ENCODE measurements at places on chromosomes 11 and 22.

- DNase-seq, result no peak
Measured at GRCh38 chr22:41038732-41039131, 53.7 kb upstream of the EP300 start.

DNA sequence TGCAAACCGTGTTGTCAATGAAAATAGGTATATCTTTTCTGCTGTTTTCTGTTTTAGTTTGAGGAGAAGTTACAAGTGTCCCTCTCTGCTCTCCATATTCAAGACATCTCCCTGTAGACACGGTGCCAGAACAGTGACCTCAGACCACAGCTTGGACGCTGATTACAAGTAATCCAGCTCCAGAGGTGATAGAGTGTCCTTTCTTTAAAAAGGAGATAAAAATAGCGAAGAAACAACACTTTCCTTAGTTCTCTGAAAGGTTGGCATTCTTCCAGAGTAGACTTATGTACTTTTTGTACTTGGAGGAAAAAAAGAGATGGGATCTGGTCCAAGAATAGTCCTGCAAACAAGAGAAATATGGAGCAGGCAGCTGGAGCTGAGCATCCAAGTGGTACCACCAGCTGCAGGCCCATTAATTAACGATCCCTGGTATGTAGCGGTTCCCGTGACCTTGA lies 43.0 kb upstream of the WT1 start:
- DNase-seq, result no peak

DNA sequence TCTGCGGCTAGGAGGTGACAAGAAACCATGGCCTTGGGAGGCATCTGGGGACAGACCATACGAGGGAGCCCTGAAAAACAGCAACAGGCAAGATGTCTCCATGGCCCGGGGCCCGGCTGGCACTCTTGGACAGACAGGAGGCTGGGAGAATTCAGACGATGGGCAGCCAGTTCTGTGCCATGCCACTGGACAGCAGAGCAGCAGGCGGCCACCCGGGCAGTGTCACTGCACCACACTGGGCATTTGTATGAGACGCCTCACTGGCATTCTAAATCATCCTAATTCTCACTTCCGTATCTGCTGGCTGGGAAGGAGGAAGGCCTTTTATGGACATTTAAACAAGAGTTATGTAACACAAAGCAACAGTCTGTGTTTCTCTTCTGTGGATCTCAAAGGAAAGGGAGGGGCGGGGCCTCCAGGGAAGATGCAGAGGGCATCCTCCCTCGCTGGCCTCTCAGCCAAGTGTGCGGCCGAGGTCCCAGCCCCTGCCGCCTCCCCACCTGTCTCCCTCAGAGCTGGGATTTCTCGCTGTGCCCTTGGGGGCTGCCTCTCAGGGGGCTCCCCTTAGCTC lies 350.3 kb downstream of the SHANK2 start:
- no peak for DNase-seq

DNA sequence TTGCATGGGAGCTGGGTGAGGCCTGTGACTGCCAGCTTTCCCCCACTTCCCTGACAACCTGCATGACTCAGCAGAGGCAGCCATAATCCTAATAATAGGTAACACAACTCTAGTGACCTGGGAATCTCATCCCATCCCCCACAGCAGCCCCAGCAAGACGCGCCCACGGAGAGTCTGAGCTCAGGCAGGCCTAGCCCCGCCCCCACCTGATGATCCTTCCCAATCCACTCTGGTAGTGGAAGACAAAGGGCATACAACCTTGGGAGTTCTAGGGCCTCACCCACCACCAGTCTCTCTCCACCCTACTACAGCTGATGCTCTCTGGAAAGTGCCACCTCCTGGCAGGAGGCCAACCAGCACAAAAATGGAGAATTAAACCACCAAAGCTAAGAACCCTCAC lies 60.3 kb downstream of the CWF19L2 start:
- DNase-seq, result peak; percentile 39

GRCh38 chr11:121890377-121890776 lies 225.6 kb downstream of the BLID start:
- no peak for DNase-seq

DNA sequence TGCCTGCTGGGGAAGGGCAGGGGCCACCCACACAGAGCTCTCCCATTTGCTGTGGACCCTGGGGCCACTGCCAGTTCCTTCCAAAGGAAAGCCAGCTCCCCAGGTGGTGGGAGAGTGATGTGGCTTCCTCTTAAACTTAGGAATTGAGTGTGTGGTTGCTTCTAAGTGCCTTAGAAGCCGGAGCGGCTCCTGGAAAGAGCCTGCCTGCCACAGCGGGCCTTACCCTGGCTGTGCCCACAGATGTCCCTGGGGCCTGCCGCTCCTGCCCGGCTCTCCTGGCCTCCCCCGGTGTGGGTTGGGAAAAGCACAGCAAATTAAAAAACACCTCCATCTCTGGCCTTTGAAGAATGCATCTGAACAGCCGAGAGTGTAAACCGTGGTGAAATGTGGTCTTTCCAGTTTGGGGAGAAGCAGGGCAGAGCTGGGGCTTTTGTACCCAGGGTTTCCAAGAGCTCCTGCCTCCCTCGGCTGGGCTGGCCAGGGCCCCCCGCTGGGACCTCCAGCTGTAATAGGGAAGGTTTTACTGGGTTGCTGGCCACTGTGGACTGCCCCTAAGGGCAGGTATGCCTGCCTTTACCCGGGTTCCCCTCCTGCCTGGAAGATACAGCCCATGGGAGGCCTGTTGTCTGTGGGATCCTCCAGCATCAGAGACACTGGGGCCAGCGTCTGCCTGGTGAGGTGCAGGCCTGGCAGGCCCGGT lies 30.2 kb downstream of the LRP5 start:
- DNase-seq, result peak; percentile 56

GRCh38 chr11:113689768-113690618 lies 16.1 kb downstream of the TMPRSS5 start:
- DNase-seq, result no peak

- no peak for DNase-seq
Measured at GRCh38 chr22:22450343-22450839, 58.2 kb downstream of the ZNF280B start.

DNA sequence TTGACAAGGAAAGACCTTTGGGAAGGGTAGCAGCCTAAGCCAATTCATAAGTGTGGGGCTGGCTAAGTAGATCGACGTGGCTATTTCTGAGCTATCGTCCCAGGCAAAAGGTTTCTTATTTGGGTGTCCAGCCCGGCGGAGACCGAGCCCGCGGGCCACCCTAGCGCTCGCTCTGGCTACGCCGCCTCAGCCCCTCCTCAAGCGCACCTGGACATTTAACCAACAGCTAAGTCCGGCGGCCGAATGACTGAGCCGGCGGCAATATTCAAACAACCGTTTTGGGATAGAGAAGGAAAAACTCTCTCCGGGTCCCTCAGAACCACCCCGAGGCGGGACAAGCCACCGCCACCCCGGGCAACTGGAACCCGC lies 457 bp downstream of the RNF141 start:
- no peak for DNase-seq

- DNase-seq, result no peak
Measured at GRCh38 chr11:100890789-100891188, 203.7 kb downstream of the ARHGAP42 start.

- DNase-seq, result no peak
Measured at GRCh38 chr22:47515384-47516125, 753.1 kb downstream of the TBC1D22A start.

GRCh38 chr11:97607291-97608000 lies 1217.6 kb downstream of the JRKL start:
- DNase-seq, result no peak

GRCh38 chr22:44281768-44282637 lies 30.7 kb downstream of the SHISAL1 start:
- no peak for DNase-seq

- DNase-seq, result no peak
Measured at GRCh38 chr22:42562279-42562678, 8.5 kb downstream of the SERHL2 start.

DNA sequence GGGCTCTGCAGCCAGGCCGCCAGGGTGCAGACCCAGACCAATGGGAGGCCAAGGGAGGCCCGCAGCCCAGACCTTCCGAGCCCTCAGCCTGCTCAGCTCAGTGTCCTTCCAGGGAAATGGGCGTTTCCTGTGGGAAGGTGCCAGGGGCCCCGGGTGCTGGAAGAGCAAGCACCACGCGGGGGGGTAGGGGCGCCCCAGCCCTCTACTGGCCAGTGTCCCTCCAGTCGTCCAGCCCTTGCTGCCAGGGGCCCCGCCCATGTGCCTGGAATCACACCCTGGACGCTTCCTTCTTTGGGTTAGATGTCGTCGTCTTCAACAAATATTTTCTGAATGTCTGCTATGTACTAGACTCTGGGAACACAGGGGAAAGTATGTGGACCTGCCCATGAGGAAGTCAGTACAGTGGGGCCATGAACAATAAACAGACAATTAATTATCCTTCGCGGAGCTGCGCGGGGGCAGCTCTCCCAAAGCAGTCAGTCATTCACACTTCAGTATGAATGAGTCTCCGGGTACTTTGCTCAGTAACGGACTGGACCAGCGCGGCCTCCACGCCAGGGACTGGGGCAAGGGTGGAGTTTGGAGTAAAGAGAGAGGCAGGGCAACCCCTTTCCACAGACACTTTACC lies 60.2 kb downstream of the CDKN1C start:
- peak; percentile 18 for DNase-seq

GRCh38 chr11:128504486-128504885 lies 82.9 kb downstream of the ETS1 start:
- no peak for DNase-seq

GRCh38 chr22:22711532-22711913 lies 67.1 kb downstream of the GGTLC2 start:
- no peak for DNase-seq

DNA sequence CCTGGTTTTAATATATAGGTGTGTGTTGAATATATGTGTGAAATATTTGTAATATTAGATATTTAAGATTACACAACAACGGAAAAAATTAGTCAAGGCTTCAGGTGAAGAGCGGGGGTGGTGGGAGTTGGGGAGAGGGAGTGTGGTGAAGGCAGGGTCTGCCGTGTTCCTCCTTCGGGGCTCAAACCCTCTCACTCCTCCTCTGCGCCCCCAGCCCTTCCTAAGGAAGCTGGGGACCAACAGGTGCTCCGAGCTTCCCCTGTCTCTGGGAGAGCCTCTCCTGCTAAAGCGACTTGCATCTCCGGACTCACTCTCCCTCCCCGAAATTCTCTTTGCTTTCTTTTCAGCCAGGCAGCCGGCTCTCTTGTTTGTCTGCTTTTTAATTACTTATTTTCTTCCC lies 960 bp upstream of the CADM1 start:
- no peak for DNase-seq

GRCh38 chr11:112175599-112175952 lies 264 bp downstream of the BCO2 start:
- DNase-seq, result no peak

Data from RWPE1 (cell line).